Stimulated activated CD8-positive, alpha-beta memory T cell treated with anti-CD3 and anti-CD28 coated beads, Interleukin-7, amount 100 ng/mL, for 48 hours (primary cell): ENCODE measurements at places on chromosomes 16 and 17.
A peak's percentile ranks its signal among the peaks of the same experiment; 100 is the strongest.

GRCh38 chr17:18187821-18188761, 4.5 kb downstream of the ALKBH5 start:
- peak; percentile 29 for DNase-seq

- DNase-seq, result no peak
These were observed 46.0 kb upstream of the ERCC4 start for GRCh38 chr16:13873835-13874438.

- DNase-seq, result no peak
These were observed 14.5 kb upstream of the TNRC6C start for GRCh38 chr17:77943971-77944370.

DNA sequence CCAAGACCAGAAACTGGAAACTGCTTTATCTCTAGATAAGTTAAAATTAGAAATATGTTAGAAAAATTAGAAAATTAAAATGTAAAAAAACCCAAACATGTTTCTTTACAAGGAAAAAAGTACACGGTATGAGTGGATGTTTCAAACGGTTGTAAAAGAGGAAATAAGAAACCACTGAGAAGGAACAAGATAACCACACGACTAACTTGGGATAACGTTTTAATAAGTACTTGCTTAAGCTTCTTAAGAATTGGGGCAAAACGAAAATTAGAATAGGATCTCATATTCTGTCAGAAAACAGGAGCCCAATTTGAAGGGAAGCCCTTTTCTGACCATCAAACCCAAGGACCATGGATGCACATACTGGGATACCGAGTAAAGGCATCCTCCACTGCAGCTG, 31.0 kb downstream of the MBTPS1 start:
- no peak for DNase-seq

DNA sequence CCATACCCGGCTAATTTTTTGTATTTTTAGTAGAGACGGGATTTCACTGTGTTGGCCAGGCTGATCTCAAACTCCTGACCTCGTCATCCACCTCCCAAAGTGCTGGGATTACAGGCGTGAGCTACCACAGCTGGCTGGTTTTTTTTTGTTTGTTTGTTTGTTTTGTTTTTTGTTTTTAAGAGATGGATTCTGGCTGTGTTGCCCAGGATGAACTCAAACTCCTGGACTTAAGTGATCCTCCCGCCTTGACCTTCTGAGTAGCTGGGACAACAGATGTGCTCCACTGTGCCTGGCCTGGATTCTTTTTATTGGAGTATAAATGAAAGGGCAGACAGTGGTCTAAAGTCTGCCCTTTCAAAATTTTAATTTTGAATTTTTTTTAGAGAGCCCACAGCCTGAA, 44.7 kb downstream of the FOXK2 start:
- DNase-seq, result no peak

- DNase-seq, result no peak
These were observed 89.7 kb downstream of the RAB11FIP4 start for GRCh38 chr17:31480904-31481782.

- no peak for DNase-seq
These were observed 72.0 kb downstream of the FTO start for GRCh38 chr16:53775821-53776431.

DNA sequence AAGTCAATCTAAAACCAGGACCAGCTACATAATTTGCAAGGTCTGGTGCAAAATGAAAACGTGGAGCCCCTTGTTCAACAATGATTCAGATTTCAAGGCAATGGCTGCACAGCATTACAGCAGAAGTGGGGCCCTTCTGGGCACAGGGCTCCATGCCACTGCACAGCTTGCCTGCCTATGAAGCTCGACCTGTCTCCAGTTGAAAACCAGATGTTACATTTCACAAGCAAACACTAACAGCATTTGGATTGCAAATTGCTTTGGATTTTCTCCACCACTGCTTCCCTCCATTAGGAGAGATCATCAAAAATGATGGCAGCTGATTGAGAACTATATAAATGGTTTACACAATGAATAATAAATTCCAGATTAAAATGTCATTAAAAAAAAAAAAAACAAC, 551.4 kb upstream of the ZFHX3 start:
- DNase-seq, result no peak

GRCh38 chr16:82638095-82638798, 11.5 kb downstream of the CDH13 start:
- no peak for DNase-seq

DNA sequence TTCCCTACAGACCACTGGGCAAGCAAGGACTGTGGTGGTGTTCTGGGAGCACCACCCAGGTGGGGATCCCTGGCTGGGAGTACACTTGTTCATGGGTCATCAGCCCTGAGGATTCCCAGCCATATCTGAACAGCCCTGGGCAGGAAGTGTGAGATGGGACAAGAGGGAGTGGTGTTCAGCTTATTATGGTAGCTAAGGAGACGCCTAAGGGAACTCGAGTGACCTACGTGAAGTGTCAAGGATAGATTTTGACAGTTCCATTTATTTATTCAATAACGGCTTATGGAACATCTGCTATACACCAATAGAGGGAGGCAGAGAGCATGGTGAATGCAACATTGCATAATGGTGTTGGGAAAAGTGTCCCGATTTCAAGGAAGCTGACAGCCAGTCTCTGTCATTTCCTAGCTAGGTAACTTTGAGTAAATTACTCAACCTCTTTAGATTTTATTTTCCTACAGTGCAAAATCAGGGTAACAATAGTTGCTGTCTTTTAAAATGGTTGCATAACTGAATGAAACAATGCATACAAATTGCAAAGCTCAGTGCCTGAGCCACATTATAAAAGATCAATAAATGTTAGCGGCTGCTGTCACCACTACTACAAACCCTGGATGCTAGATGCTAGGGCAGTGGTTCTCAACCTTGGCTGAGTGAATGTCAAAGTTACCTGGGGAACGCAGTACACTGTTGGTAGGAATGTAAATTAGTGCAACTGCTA, 534.1 kb downstream of the GRIN2A start:
- no peak for DNase-seq

- no peak for DNase-seq
These were observed 29.1 kb downstream of the SEC14L5 start for GRCh38 chr16:4987250-4987579.

DNA sequence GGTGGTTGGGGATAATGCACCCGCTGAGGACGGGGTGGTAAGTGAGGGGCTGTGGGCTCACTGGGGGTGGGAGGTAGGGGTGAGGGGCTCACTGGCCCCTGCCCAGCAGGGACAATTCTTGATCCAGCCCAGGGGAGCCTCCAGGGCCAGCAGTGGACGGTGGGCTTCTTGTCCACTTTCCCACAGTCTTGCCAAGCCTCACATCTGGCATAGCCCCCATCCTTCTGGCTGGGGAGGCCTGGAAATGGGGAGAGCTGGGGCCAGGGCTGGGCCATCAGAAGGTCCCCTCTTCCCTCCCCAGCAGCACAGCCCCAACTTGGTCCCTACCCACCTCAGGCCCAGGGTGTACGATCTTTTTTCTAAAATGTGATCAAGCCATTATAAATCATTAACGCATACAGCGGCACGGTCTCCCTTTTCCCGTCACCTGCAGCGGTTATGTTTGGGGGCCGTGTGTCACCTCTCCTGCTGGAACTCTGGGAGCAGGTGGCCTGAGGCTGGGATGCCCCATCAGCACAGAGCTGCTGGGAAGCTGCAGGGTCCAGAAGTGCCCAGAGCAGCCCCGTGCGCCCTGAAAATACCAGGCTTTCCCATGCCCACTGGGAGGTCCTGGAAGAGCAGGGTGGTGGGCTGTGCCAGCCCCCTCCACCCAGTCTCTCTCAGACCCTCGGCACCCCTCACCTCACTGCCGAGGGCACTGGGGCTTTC, 7.2 kb upstream of the SETD6 start:
- no peak for DNase-seq

DNA sequence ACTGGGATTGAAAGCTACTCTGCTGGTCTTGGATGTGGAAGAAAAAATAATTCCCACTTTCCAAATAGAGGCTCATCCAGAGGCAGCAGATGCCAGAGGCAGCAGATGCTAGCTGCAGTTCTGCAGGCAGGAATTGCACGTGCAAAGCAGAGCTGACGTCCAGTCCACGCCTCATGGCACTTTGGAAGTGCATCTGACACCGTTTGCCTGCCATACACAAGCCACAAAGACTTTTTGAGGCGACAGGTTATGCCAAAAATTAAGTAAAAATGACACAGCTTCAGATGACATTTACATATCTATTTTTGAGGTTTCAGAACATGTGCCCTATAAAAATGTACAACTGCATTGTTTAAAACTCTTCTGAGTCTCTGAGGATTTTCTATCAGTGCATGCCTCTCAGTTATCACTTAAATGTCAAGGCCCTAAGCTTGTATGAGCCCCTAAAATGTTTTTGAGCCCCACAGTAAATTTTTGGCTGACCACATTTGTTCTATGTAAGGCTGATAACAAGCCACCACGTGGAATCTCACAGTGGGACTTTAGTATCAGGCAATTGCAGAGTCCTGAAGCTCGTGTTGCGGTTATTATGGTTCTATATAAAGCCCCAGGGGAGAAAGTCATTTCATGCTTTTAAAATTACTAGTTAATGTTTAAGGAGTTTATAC, 239.2 kb downstream of the PRKCA start:
- no peak for DNase-seq

- DNase-seq, result peak; percentile 40
These were observed 10.8 kb upstream of the HASPIN start for GRCh38 chr17:3712811-3713463.

DNA sequence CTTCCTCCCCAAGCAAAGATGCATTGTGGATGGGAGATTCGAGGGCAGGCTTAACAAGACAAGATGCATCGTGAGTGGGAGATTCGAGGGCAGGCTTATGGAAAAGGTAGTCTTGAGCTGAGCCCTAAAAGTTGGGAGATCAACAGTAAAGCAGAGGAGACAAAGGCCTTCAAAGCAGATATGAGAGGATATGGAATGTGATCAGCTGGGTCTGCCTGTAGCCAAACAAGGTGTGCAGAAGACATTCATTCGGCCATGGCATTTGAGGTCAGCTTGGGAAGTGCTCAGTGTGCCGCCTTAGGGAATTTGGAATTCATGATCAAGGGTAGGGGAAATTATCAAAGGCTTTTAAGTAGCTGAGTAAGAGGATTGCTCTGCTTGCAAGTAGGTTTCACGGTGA, 39.5 kb downstream of the DNAH9 start:
- no peak for DNase-seq

- DNase-seq, result no peak
These were observed 17.0 kb downstream of the ARHGAP17 start for GRCh38 chr16:24998201-24998600.

- no peak for DNase-seq
These were observed 3.8 kb upstream of the RAI1 start for GRCh38 chr17:17677299-17678040.

DNA sequence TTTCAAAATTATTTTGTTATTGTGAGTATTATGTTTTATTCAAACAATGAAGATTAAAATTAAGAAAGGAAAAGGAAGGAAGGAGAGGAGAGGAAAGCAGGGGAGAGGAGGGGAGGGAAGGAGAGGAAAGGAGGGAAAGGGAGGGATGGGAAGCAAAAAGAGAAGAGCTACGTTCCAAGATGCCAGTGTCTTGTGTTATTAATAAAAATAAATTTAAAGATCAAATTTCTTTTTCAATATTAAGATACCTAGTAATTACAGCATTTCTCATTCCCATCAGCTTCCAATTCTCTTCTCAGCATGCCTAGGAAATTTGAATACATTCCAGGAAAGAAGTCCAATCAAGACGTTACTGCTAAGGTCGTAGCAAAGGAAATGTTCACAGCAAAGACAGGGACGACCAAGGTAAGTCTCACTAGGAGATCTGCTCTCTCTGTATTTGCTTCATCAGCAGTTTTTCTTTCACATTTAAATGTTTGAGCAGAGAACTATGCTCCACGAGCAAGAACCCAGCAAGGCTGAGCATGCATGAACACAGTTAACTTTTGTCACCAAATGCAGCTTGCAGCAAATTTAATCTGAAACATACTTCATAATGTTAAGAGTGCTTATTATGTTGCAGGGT, 63.3 kb upstream of the HLF start:
- DNase-seq, result no peak

DNA sequence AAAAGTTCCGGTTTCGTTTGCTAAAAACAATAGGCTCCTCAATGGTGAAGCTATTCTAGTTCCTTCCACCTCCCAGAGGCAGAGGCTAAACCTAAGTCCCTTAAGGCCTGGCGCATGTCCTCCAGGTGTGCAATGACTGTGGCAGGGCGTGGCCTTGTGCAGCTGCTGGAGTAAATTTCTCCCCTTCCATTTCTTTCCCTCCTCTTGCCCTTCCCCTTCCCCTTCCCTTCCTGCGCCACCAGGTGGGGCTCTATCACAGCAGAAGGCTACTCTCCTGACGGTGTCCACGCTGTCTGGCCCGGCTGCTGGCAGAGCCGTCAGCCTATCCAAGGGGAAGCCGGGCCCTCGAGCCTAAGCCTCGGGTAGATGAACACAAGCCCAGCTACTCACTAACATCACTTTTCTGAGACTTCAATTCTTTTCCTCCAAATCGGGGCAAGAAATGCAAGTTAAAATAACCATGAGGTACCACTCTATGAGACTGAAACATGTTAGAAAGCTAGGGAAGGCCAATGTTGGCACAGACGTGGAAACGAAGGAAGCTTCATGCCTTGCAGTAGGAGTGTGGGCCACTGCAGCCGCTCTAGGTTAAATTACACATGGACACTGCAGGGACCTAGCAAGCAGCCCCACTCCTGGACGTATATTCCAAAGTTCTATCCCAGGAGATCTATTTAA, 34.4 kb downstream of the C16orf78 start:
- DNase-seq, result peak; percentile 43

DNA sequence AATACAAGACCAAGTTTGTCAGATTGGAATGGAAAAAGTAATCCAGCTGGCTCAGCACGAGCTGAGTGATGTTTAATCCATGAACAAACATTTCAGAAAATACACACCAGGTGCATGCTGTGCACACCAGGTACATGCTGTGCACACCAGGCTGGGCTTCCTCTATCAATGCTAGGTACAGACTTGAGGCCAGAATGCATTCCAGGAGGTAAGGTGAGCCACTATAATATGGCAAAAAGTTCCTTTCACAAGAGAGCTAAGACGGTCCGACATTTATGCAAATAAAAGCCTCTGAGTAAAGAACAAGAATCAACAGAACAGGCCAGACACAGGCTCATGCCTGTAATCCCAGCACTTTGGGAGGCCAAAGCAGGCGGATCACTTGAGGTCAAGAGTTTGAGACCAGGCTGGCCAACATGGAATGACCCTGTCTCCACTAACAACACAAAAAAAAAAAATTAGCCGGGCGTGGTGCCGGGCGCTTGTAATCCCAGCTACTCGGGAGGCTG, 128.2 kb downstream of the ZNF778 start:
- DNase-seq, result no peak

DNA sequence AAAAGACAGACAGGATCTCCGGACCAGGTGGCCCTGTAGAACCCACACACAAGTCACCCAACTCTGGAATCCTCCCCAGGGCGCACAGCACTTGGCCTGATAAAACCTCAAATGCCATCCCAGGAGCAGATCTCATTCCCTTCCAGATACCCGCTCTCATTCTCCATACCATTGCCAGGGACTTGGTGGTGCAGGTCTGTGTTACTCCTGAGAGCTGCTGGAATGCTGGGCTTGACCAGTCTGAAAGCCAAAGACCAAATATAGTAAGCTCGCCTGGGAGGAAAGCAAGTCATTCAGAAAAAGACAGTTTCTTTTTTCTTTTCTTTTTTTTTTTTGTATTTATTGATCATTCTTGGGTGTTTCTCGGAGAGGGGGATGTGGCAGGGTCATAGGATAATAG, 10.7 kb downstream of the MKS1 start:
- no peak for DNase-seq
